ENCODE measurements at places on chromosomes 3 and 15.
A peak's percentile ranks its signal among the peaks of the same experiment; 100 is the strongest.

GRCh38 chr15:88656760-88657221, 18.0 kb downstream of the ISG20 start:
- DNase-seq = no peak

- no peak for DNase-seq
Observed at GRCh38 chr3:126956361-126956760, 26.6 kb upstream of the PLXNA1 start.

- no peak for DNase-seq
Observed at GRCh38 chr3:171753025-171753472, 57.2 kb downstream of the PLD1 start.

DNA sequence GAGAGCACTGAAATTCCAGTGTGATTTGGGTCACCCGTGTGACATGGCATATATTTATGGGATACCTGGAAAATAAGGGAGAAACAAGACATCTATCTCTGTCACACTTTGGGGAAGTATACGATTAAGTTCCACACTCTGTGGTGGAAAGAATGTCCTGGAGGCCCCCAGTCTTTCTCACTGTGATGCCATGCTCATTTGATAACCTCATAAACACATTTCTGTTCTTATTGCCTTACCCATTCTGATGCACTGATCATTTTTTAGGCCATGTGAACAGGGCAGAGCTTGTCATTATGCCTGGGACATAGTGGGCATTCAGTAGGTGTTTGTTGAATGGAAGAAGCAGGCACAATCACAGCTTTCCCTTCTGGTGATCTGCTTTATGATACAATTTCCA, 349.4 kb upstream of the TPRG1 start:
- DNase-seq = no peak

DNA sequence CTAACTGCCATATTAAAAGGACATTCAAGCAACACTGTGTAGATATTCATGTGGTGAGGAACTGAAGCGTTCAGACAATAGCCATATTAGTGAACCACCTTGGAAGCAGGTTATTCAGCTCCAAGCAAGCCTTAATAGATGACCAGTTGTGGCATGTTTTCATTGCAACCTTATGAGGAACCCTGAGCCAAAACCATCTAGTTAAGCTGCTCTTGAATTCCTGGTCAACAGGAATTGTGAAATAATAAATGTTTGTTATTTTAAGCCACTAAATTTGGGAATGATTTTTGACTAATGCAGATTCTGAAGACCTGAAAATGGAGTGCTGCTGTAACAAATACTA, 73.0 kb downstream of the SPRED1 start:
- DNase-seq = no peak

- DNase-seq = no peak
Observed at GRCh38 chr3:190646996-190647395, 133.1 kb downstream of the IL1RAP start.

GRCh38 chr3:40899286-40899712, 300.0 kb upstream of the CTNNB1 start:
- no peak for DNase-seq

- peak; percentile 24 for DNase-seq
Observed at GRCh38 chr15:39580485-39581241, at the start of gene THBS1. THBS1 (plus strand) TSS chr15:39581079; CDS start chr15:39581858, 779 bp downstream.

DNA sequence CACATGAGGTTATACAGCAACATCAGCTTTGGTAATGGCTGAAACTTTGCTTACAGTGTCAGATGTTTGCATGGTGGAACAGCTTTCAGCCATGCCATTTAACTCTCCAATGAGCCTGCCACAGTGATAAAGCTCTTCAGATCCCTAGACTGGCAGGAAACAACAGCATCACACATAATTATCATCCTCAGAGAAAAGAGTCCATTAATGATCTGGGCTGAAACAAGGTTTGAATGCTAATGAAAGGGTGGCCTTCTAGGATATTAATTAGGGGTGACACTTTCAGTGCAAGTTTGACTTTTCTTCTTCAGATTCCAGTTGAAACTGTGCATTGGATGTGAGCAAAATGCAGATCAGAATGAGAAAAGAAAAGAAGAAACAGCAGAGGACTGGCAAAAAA, 166.6 kb downstream of the IGSF11 start:
- no peak for DNase-seq

GRCh38 chr15:50636146-50636545, 50.5 kb downstream of the TRPM7 start:
- no peak for DNase-seq

GRCh38 chr3:148710665-148711064, 13.0 kb downstream of the AGTR1 start:
- DNase-seq = no peak

DNA sequence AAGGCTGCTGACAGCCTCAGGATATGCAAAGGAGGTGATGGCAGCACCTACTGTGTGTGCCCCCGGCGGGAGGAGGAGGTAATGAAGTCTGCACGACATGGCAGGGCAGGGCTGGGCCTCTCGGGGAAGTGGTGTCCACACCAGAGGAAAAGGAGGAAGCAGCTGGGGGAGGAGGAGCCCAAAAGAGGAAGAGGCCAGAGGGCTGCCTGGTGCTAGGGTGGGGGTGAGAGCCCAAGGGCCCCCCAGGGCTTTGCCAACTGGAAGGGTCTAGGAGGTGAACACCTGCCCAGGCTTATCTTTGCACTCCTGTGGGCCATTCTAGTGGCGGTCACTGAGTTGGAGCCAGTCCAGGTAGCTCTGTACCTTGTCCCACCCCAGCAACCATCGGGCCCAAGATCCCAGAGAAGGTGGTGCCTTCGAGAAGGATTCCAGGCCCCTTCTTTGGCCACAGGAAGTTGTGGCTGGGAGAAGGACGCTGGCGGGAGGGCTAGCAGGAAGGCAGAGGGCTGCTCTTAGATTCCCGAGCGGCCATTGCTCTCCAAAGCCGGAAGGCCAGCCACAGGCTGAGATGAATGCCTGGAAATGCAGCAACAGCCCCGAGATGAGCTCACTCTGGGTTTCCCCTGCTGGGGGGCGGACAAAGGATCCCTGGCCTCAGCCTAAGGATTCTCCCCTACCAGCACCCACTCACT, 7.0 kb downstream of the GNAI2 start:
- no peak for DNase-seq

GRCh38 chr15:89874926-89875564, 18.7 kb downstream of the AP3S2 start:
- DNase-seq = peak; percentile 50

- DNase-seq = no peak
Observed at GRCh38 chr3:182609575-182610156, 183.6 kb upstream of the ATP11B start.

DNA sequence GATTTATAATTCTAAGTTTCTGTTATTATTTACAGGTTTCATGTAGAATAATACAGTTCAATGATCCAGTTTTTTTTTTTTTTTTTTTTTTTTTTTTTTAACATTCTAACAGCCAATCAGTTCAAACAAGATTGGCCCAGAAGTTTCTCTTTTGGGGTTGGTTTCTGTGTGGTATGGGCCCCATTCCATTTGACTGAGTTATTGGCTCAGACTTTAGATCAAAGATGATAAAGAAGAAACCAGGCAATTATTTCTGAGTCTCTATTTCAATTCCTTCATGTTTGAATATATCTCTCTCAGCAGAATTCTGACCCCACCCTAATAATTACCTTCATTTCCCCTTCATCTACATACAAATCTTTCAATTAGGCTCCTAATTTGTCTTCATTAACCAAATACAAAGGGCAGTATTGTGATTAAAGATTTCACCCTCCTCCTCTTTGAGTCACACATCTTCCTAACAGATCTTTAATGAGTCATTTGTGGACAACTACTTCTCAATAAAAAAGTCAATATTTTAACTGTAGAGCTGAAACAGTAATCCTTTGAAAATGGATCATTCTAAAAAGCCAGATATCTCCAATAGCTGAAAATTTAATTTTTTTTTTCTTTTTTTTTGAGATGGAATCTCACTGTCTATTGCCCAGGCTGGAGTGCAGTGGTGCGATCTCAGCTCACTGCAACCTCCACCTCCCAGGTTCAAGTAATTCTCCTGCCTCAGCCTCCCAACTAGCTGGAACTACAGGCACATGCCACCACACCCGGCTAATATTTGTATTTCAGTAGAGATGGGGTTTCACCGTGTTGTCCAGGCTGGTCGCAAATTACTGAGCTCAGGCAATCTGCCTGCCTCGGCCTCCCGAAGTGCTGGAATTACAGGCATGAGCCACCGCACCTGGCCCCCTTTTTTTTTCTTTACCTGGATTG, 878.8 kb downstream of the NAALADL2 start:
- DNase-seq = no peak

DNA sequence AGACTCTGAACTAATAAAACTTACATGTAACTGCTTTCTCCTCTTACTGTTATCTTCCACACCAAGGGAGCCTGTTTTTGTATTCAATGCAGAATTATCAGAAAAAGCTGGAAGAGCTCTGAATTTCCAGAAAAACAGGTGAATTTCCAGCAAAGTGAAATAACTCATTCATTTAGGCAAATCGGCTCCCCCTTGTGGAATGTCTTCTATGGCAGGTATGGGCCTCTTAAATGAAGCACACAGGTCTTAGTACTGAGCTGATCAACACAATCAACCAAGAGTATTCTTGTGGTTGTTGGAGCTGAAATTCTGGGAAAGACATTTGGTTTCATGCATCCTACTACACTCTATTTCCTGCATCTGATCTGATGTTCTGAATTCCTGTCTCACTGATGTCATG, 31.0 kb upstream of the PTPRG start:
- no peak for DNase-seq

DNA sequence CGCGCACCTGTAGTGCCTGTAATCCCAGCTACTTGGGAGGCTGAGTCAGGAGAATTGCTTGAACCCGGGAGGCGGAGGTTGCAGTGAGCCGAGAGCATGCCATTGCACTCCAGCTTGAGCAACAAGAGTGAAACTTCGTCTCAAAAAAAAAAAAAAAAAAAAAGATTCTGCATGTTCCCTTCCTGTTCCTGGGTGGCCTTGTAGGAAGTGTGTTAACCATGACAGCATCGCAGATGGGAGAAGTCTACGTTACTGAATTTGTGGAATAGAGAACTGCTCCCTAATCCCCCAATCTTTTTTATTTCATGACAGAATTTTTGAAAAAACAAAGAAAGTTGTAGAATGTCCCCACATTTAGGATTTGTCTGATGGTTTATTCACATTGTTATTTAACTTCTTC, 45.4 kb downstream of the FOXL2 start:
- no peak for DNase-seq

DNA sequence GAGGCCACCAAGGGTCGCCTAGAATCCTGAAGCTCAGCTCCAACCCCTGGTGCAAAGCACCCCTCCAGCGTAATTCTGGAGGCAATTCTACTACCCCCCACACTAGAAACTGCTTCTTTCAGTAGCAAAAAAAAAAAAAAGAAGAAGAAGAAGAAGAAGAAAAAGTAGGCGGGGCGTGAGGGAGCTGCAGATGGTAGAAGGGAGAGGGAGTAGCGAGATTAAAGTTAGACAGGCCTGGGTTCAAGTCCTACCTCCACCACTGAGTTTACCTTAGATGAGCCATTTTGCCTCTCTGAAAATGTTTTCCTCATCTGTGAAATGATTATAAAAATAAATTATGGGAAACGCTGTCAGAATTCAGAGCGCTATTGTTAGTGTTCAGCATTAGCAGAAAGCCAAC, 913 bp downstream of the FAM174B start:
- no peak for DNase-seq

- DNase-seq = no peak
Observed at GRCh38 chr3:175391601-175392000, 532.5 kb downstream of the NAALADL2 start.

GRCh38 chr3:19717736-19718135, 216.3 kb downstream of the EFHB start:
- no peak for DNase-seq

DNA sequence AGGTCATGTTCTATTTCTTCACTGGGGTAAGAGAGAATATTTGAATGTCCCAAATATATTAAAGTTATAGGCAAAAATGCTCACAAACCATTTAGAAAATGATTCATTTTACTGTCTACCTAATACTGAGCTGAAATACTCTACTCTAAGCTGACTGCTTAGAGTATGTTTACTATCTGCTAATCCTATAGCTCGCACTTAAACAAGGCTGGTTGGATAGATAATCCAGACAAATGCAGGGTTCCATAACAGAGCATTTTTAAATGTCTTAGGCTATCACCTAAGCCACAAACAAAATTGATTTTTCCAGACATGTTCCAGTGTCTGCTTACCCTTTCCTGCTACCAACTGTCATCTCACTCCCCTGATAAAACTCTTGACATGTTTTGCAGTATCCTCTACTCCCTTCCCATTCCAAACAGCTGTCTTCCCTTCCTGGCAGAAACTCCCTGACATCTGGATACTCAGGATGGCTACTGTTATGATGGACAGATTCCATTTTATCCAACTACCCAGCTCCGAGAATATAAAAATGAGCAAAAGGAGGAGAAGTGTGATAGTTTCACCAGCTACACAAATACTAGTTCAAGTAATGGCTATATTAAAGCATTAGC, 1034.7 kb downstream of the FHIT start:
- no peak for DNase-seq

DNA sequence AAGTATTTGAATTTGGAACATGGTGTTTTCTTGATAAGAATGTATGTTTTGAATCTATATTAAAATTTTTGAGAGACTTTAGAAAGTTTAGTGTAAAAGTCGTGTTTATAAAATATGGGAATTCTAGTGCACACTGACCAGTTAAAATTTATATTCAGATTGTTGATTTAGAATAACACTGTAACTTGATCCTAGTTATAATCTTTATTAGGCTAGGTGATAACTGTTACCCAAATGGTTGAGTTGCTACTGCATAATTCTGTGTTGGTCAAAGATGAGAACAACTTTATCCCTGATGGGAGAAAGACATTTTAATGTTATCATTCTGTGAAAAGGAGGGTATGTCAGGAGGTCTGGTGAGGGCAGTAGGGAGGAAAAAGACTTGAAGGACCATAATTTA, 249.3 kb downstream of the UBE2E2 start:
- DNase-seq = no peak

GRCh38 chr3:51796854-51797253, 17.8 kb upstream of the IQCF6 start:
- DNase-seq = no peak

DNA sequence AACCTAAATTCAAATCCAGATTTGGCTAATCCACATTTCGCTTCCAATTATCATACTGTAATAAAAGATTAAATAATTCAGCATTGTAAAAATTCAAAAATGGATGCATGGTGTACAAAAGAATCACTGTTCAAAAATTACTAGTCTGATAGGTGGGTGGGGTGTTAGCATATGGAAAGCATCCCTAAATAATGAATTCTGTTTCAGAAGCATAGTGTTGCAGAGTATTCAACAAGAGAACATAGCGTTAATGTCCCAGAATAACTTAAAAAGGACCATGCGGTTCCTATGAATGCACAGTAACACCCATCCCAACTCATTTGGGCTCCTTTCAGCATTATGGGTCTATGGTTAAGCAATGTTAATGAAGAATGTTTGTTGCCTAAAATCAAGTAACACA, 51.1 kb downstream of the MORC1 start:
- no peak for DNase-seq

DNA sequence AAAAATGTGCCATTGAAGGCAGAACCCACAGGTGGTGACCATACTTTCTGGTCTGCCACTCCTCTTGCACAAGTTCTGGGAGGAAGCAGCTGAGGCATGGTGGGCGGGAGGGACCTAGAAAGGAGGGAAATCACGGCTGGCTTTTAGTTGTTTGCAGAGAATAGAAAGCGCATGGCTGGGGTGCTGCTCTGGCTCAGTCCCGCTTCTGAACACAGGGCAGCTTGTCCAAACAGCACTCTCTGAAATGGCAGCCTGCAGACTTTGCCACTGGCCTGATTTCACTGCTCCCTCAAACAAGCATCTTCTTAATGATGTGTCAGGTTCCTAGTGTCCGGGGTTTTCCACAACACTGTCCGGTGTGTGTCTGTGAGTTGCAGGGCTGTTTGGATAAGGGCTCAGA, 76.7 kb downstream of the AAGAB start:
- DNase-seq = no peak

Data from activated CD8-positive, alpha-beta memory T cell treated with anti-CD3 and anti-CD28 coated beads for 4 hours (primary cell).